Myocyte (in vitro differentiated cells): ENCODE measurements at places on chromosomes 2 and 18. TPM values are rescaled to one million over a fixed set of nuclear protein-coding genes. Genes with fewer than 3 reads are reported as not detected.
A peak's percentile ranks its signal among the peaks of the same experiment; 100 is the strongest.

The B3GNT7 gene
- total RNA-seq: 0.10 TPM in 1 of 2 replicates, not detected in the other

The ADGRF3 gene
- total RNA-seq: 1.1 TPM in 1 of 2 replicates, not detected in the other

The HOXD10 gene
- total RNA-seq: not detected in 2 replicates

- no peak for DNase-seq
These were observed 17.6 kb downstream of the LCLAT1 start for GRCh38 chr2:30464544-30465170.

- DNase-seq: no peak
These were observed 93.2 kb downstream of the UNC80 start for GRCh38 chr2:209864716-209865295.

DNA sequence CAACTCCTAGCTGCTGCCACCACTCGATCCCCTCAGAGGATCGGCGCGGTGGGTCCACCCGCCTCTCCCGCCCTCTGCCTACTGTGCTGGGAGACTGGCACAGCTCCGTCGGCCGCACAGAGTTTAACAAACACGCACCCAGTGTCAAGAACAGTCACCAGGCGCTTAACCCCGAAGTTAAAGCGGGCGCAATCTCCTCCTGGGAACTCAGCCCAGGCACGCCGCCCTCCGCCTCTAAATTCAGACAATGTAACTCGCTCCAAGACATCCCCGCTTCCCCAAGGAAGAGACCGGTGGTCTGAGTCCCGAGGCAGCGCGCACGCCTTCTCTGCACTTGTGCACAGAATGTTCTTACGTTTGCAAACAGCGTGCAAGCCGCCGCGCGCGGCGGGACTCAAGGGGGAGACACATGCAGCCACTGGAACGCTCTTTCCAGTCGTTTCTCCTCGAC is 533 bp downstream of the CXCR4 start:
- peak; percentile 19 for DNase-seq

DNA sequence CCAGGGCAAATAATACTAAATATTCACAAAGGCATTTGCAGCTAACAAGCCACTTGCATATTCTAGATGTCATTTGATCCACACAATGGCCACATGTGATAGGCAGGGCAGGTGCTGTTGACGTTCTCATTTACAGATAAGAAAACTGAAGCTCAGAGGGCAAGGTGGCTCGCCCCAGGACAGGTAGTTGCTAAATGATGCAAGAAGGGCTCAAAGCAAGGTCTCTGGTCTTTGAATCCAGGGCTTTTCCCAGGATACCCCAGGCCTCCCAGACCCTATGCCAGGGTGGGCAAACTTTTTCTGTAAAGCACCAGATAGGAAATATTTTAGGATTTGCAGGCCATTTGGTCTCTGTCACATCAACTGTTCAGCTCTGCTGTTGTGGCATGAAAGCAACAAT is 35.1 kb downstream of the LOXHD1 start:
- no peak for DNase-seq

GRCh38 chr2:112685271-112685884 is 35.4 kb upstream of the NT5DC4 start:
- DNase-seq: peak; percentile 20

GRCh38 chr2:171341394-171342066 is 92.3 kb downstream of the METTL8 start:
- DNase-seq: no peak

DNA sequence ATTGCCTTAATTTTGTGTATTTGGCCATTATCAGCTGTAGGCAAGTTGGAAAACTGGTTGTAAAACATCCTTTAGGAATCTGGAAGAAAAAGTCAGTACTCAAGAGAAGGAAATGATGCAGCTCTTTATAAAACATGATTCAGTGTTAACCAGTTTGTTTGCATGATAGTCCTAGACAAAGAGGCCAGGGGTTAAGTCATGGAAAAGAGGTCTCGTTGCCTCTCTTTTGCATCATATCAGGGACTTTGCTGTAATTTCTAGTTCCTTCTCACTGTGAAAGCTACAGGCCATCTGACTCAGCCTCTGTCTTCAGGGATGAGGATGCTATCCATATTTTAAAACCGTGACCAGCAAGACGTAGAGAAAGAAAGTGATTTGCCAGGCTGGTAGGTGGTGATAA is 38.0 kb downstream of the NPAS2 start:
- no peak for DNase-seq

DNA sequence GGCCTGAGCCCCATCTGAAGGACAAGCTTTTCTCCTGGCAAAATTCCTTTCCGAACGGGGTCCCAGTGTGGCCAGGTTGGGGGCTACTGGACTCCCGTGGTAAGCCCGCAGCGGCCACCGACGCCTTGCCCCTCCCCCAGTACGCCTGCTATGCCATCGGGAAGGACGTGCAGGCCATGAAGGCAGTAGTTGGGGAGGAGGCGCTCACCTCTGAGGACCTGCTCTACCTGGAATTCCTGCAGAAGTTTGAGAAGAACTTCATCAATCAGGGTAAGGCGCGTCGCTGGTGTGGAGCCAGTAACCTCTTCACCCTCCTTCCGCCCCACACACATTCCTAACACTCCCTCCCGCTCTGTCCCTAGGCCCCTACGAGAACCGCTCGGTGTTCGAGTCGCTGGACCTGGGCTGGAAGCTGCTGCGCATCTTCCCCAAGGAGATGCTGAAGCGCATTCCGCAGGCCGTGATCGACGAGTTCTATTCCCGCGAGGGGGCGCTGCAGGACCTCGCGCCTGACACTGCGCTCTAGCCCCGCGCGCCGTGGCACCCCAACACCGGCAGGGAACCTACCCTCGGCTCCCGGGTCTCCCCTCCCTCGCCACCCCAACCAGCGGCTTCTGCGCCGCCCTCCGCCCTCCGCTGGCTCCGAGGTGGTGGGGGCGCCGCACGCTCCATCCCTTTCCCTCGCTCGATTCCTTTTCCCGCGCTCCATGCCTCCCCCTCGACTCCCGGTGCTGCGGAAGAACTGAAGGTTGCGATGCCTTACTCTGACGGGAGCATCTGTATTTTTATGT is 13.6 kb upstream of the ANKRD53 start:
- DNase-seq: peak; percentile 59

- no peak for DNase-seq
These were observed 779.7 kb upstream of the PKDCC start for GRCh38 chr2:41267929-41268659.

DNA sequence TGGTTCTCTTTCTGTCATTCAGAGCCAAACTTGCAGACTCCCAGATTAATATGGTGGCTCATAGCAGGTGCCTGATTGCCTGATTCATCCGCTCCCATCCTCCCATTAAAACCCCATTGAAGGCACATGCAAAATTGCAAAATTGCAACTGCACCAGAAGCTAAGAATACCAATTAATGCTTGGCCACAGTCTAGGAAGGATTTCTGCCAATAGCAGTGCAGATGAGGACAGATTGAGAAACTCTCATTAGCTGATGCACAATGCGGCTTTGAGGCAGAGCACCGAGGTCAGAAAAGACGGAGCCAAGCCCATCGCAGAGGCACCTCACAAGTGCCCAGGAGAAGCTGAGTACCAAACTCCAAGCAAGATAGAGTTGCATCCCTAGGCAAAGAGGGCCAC is 172.8 kb downstream of the ARL4C start:
- DNase-seq: no peak
